Suprapubic skin (tissue), 4 donors: ENCODE measurements at places on chromosomes 2 and 18.

- DNase-seq, result no peak
Observed at GRCh38 chr2:214311931-214312749, 98.7 kb upstream of the VWC2L start.

GRCh38 chr2:138086576-138086975 is 122.3 kb downstream of the HNMT start:
- DNase-seq, result no peak

DNA sequence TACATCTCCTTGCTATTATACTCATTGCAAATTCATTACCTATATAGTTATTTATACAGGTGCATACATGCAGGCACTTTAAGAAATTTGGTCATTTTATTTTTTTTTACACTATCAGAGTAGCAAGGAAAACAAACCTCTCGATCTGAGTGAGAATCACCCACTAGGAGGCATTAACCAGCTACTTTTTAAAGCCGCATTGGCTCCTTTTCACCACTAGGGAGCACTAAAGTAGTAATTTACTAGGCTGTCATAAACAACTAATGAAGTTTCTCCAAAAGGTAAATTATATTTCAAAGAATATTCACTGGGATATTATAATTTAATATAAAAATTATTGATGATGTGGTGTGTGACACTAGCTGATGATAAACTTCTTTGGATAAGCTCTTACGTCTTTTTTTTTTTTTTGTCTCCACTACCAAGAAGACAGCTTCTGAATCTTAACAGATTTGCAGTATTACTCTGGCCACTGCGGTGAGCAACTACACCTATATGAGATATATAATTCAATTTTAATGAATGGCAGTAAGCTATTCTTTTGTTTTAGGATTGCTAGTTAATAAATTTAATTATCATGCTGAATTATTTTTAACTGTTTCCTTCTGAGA is 101.9 kb downstream of the NOL4 start:
- no peak for DNase-seq

- DNase-seq, result peak; percentile 65
Observed at GRCh38 chr2:38528008-38528442, 74.7 kb downstream of the HNRNPLL start.

GRCh38 chr2:101087638-101088037 is 63.5 kb downstream of the TBC1D8 start:
- DNase-seq, result no peak

DNA sequence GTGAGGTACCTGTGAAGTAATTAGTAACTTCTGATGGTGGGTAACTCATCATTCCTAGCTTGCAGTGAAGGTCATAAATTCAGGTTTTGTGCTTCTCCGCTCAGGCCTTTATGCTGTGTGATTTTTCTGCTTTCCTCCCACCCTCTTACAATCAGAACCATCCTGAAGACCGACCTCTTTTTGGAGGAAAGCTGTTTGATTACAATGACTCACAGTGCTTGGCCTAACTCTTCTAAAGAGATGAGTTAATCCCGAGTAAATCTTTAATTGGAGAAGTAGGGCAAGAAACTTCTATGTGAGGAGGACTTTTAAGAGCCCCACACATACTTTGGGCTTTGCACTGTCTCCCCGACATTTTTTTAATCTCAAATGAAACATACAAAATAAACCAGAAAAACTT is 53.1 kb downstream of the TTC27 start:
- no peak for DNase-seq

DNA sequence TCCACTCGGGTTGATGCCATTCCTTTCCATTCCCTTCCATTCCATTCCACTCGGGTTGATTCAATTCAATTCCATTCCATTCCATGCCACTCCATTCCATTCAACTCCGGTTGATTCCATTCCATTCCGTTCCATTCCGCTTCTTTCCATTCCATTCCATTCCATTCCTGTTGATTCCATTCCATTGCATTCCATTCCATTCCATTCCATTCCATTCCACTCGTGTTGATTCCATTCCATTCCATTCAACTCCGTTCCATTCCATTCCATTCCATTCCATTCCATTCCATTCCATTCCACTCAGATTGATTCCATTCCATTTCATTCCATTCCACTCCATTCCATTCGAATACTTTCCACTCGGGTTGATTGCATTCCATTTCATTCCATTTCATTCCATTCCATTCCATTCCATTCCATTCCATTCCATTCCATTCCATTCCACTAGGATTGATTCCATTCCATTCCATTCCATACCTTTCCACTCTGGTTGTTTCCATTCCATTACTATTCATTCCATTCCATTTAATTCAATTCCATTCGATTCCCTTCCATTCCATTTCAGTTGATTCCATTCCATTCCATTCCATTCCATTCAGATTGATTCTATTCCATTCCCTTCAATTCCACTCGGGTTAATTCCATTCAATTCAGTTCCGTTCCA is 1141.8 kb downstream of the RPIA start:
- no peak for DNase-seq

GRCh38 chr2:69023236-69023635 is 10.3 kb downstream of the ANTXR1 start:
- no peak for DNase-seq

DNA sequence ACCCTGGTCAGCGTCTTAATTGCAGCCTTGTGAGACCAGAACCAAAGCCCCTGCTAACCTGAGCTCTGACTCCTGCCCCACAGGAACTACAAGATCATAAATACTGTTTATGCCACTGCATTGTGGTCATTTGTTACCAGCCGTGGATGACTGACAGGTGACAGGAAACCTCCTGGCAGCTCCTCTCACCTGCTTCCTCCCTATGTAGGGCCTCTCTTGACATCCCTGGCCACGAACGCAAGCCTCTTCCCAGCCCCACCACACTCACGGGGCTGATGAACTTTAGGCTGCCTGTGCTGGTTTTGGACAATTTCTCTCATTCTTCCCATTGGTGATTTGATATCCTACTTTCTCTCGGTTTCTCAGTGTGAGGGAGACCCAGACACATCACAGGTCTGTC is 357.2 kb upstream of the MYT1L start:
- DNase-seq, result no peak

GRCh38 chr2:74168739-74169138 is 9.9 kb downstream of the MOB1A start:
- no peak for DNase-seq

DNA sequence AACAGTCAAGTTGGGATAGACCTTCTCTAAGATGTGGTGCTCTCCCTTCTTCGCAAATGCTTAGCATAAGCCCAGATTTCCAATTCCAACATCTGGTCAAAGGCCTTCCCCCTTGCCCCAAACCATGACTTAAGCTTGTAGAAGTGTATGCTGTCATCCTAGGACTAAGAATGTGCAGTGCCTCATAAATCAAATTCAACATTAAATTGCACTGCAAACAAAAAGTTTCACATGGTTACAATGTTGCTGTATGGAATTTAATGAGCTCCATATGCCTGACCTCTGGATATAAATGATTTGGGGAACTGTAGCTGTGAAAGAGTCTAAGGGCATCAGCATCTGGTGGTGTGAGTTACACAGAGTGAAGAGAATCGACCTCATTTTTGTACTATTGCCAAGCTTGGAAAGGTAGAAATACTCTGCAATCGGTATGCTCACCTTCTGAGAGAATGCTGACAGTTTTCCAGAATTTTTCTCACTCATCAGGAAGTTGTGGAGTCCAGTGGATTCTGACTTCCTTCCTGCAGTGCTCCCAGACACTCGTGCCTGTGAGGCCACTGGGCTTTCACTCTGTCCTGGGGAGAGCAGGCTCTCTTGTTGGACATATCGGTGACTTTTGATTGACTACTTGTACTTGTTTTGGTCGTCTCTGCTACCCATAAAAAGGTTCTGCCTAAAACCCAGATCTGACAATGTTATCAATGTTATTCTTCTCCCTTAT is 40.6 kb downstream of the FASTKD2 start:
- no peak for DNase-seq

DNA sequence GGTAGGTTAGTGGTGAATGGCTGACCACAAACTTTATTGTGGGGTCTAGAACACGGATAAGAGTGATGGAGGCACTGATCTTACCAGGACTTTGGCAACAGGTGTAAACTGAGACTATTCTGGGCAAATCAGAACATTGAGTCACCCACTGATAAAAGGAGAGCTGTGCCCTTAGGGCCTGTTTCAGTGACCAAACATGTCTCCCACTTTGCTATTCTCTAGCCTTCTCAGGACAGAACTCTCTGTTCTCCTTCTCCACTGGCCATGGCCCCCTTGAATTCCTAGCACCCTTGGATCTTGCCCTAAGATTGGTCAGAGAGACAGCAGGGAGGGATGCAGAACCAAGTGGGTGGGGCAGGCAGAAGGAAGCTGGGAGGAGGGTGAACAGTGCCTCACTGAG is 18.3 kb downstream of the TRPM8 start:
- no peak for DNase-seq

DNA sequence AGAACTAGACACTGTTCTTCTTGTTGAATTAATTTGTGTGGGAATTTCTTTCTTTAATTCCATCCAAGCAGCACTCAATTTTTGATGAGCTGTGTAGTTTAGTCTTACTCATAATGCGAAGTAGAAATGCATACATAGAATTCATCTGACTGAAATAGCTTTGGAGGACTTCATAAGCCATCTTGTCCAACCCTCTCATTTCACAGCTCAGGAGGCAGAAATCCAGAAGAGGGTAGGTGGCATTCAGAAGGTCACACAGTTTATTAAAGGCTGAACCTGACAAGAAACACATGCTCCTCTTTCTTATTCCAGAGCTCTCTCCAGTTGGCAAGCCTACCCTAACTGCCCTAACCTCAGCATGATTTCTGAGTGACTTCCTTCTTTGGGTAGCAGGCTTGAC is 169.2 kb upstream of the NOSTRIN start:
- DNase-seq, result no peak

GRCh38 chr2:30266051-30266621 is 34.8 kb downstream of the LBH start:
- DNase-seq, result no peak

GRCh38 chr18:8773980-8774379 is 68.6 kb downstream of the MTCL1 start:
- no peak for DNase-seq

GRCh38 chr2:144261336-144261735 is 258.6 kb downstream of the ZEB2 start:
- no peak for DNase-seq

DNA sequence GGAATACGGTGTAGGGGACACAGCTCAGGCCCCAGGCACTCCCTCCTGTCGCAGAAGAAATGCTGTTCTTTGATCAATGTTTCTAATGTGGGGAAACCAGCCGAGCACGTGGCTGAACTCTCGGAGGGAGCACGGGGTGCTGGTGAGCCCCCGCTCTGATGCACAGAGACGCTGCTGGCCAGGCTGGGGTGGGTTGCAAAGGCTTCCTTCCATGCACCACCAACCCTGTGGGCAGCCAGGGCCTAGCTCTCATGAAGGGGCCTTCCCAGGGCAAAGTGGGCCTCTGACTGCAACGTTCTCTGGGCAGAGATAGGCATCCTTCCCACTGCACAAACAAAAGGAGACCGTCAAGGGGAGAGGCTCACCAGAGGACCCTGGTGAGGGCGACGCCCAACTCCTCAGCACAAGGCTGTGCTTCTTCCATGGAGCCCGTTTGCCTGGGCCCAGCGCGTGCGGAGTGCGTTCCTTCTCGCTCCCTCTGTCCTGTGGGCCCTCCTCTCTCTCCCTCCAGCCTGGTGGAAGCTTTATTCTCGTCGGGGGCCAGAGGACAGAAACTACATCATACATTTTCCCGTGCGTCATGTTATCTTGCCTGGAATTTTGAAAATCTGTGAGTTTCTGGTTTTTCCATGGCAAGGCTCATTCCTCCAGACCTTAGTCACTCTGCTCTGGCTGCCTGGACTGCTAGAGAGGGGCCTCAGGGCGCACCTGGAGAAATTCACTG is 61.1 kb upstream of the SP3 start:
- DNase-seq, result no peak

- DNase-seq, result no peak
Observed at GRCh38 chr2:8259106-8259840, 422.6 kb upstream of the ID2 start.

DNA sequence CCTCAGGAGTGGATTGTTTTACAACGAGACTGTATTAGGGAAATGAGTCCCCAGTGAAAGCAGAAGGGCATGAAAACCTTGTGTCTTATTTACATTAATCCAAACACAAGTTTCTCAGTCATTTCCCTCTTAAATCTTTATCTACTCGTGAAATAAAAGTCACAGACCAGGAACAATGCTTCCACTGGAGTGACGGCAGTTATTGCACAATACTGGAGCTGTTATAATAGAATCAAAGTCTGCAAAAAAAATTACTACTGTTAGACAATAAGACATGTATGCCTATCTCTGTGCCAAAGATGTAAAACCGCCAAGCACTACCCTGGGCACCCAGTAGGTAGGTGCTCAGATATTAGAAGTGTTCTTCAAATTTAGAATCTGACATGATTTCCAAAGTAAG is 375.5 kb downstream of the ZNF521 start:
- DNase-seq, result no peak

DNA sequence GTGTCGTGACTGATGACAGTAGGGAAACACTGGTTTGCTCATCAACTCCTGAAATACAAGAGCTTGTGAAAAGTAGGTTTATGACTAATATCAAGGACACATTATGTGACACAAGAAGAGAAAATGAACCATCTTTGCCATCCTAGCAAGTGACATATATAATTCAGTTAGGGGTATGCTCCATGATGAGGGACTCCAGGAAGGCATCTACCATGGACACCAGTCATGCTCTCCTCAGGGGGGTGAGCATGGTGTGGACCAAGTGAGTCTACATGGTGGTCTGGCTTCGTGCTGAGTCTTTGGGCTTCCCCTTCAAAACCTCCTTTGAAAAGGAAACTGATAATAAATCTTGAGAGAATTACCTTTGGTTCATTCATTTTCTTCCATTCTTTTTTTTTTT is 11.7 kb upstream of the SERPINB5 start:
- DNase-seq, result no peak

DNA sequence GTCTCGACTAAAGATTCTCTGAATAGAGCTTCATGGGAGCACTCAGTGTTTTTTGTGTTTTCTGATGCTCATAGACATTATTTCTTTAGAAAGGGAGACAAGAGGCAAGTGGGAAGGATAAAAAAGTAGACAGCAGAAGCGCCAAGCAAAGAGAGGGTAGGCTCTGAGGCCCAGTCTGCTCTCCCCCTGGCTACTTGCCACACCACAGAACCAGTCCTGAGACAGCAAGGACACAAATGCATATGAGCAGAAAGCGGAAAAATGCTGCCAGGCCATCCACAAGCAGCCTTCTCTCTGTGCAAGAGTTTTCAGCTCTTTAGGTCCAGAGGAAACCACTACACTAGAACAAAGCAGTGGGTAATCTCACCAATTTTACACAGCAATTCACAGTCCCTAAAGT is 285.4 kb downstream of the ZNF521 start:
- no peak for DNase-seq
